Activated CD4-positive, alpha-beta memory T cell treated with anti-CD3 and anti-CD28 coated beads for 36 hours (primary cell): ENCODE measurements at places on chromosomes 13 and 19. TPM values are rescaled to one million over a fixed set of nuclear protein-coding genes. Genes with fewer than 3 reads are reported as not detected.

The FAM124A gene
- total RNA-seq = 0.24 TPM

The SLC8A2 gene
- total RNA-seq = not detected

The ZSCAN1 gene
- not detected for total RNA-seq

The FUT6 gene
- total RNA-seq = not detected

The LILRB4 gene
- total RNA-seq = not detected

The DDX39A gene
- 204 TPM for total RNA-seq

The CADM4 gene
- 0.57 TPM for total RNA-seq

The ZNF574 gene
- total RNA-seq = 13.2 TPM

The IZUMO2 gene
- total RNA-seq = not detected

The GIPR gene
- total RNA-seq = 8.3 TPM

The OR10H1 gene
- total RNA-seq = not detected

The TEX29 gene
- 0.39 TPM for total RNA-seq

The RFXANK gene
- 78.1 TPM for total RNA-seq

The ZNF787 gene
- 25.5 TPM for total RNA-seq

The CD79A gene
- total RNA-seq = 1.5 TPM

The LILRA2 gene
- not detected for total RNA-seq

The DIAPH3 gene
- 31.9 TPM for total RNA-seq

GRCh38 chr13:59946944-59947343, 216.8 kb downstream of the DIAPH3 start:
- DNase-seq = no peak

DNA sequence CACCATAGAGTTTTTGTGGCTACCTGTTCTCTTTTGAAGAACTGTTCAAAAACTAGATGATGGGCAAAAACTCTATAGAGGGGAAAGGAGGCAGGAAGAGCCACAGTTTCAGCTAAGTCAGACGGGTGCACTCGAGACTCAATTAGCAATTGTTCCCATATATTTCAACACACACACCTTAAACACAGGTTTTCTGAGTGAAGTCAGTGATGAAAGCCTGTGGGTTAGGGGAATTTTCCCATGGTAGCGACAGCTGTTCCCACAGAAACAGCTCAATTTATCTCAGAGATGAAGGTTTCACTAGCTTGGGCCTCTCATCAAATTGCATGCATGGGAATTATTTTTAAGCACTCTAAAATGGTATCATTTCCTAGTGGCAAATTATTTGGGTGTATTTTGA, 143.4 kb downstream of the ZIC5 start:
- no peak for DNase-seq

DNA sequence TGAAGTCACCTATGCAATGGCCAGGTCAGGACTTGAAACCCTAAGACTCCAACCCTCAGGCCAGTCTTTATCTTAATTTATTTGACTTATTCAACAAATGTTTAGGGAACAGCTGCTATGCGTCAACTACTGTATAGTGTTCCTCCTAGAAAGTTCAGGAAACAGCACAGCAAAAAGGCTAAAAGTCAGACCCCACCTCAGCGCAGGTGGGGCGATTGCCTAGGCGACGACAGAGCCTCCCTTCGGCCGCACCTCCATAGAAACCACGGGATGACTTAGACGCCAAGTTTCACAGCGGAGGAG, 502 bp downstream of the VRK3 start:
- no peak for DNase-seq

GRCh38 chr19:18205200-18205892, 1.5 kb upstream of the RAB3A start:
- DNase-seq = peak; percentile 77

DNA sequence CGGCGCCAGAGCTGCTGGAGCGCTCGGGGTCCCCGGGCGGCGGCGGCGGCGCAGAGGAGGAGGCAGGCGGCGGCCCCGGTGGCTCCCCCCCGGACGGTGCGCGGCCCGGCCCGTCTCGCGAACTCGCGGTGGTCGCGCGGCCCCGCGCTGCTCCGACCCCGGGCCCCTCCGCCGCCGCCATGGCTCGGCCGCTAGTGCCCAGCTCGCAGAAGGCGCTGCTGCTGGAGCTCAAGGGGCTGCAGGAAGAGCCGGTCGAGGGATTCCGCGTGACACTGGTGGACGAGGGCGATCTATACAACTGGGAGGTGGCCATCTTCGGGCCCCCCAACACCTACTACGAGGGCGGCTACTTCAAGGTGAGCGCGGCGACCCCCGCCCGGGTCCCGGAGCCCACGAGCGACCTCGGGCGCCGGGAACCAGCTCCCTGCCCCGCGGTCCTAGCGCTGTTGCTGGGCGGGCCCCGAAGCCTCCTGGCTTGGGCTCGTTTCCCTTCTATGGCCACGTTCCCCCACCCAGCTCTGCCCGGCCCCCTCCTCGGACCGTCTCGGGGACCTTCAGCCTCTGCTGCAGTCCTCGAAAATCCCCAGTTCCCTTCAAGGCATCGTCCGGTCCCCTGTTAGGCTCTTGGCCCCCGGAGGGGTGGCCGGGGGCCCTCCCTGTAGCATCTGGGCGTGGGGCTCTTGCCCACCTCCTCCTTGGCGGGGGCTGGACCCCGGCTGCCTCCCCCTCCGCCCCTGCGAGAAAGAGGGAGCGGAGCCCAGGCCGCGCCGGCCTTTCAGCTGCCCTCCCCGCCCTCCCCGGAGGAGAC, at the start of gene CDC34:
Gene CDC34 (plus strand): TSS at position 8 of the 808 bp plus-strand sequence. CDS start 172 bp downstream, at position 180.
- no peak for DNase-seq

- no peak for DNase-seq
These were observed 157.4 kb downstream of the TNFSF13B start for GRCh38 chr13:108426893-108427292.

GRCh38 chr19:51794885-51795490, at the start of gene FPR3:
Gene FPR3 (plus strand): TSS chr19:51795157. CDS start chr19:51823749, 28,592 bp downstream.
- no peak for DNase-seq

DNA sequence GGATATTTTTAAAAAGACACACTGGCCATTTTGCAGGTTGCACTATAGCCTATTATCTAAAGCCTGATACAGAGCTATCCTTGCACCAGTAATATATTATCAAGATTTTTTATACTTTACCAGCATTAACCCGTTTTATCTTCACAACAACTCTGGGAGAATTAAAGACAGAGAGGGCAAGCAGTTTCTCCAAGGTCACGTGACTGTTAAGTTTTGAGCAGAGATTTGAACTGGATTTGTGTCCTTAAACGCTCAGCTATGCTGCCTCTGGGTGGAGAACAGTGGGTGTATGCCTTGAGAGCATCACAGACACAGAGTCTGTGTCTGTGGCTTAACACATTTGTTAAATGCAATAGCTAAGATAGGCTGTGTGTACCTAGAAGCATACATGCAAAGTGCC, 147.2 kb downstream of the MYO16 start:
- no peak for DNase-seq

DNA sequence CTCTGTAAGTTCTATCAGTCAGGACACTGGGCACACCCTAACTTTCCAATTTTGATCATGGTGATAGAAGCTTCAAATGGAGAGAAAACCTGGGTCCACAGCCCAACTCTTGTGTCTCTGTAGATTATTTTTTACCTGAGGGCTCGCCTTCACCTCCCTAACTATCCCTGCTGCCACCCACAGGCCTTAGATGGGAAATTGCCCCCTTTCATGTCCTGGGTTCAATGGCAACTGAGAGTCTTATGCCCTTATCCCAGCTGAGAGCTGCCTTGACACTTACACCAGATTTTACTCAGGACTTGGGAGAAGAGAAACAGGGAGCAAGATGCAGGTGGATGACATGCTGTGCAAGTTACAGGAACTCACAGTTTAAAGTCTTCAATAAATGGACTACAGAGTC, 81.7 kb downstream of the RAP2A start:
- no peak for DNase-seq

GRCh38 chr13:52377898-52378297, 28.1 kb downstream of the THSD1 start:
- no peak for DNase-seq

- DNase-seq = no peak
These were observed 44.8 kb downstream of the C13orf42 start for GRCh38 chr13:51066091-51066831.

DNA sequence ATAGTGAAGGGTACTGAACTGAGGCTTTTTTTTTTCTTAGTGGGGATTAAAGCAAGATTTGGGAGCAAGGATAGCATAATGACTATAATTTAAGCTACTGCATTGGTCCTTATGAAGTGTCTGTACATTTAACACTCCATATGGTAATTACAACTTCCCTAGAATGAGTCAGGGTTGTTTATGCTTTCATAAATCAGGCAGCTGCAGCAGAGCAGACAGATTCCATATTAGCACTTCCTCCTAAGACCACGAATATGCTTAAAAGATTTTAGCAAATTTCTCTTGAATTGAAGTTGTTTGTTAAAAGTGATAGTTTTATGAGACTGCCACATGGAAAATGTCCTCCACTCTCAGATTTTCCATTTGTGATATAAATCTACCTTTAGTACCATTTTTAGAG, 401.1 kb upstream of the SPRY2 start:
- DNase-seq = no peak

DNA sequence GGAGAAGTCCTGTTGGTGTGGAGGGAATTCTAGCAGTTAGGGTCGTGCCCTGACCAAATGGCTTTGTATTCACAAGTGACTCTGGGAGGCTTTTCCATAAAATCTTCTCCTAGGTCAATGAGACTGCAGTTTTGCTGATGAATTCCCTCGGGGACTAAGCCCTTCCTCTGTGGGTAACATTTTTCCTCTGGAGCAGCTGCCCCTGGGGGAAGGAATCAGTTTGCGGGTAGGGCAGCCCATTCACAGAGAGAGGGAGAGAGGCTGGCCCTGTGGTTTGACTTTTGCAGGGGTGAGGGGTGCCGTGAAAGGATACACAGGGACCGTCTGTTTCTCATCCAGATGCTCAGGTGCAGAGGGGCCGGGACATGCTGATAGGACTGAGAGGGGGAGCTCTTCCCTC, 67.3 kb downstream of the ERICH6B start:
- DNase-seq = no peak

- DNase-seq = no peak
These were observed 11.8 kb upstream of the CEACAM4 start for GRCh38 chr19:41638641-41639081.

GRCh38 chr13:113817860-113818691, 45.8 kb downstream of the GAS6 start:
- no peak for DNase-seq

- DNase-seq = no peak
These were observed 1.5 kb downstream of the CD22 start for GRCh38 chr19:35330475-35330874.

DNA sequence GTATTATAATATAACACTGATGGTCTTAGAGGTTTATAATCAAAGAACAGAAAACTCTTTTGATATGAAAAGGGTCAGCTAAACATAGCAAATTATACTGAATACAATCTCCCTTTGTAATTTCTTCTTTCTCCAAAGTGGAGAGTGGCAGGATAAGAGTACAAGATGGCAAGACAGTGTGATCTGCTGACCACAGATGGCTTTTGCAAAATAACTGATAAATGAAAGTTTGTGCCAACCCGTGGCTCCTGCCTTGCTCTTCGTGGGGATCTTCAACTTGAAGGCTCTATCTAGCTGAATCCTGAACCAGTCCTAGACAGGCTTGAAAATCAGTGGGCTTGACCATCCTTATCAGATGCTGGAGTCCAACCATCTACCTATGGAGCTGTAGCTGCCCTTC, 185.7 kb downstream of the VWA8 start:
- no peak for DNase-seq

- DNase-seq = no peak
These were observed 30.7 kb downstream of the CEACAM1 start for GRCh38 chr19:42497492-42498168.

GRCh38 chr19:58024661-58025060, 9.2 kb upstream of the ZSCAN1 start:
- DNase-seq = no peak

DNA sequence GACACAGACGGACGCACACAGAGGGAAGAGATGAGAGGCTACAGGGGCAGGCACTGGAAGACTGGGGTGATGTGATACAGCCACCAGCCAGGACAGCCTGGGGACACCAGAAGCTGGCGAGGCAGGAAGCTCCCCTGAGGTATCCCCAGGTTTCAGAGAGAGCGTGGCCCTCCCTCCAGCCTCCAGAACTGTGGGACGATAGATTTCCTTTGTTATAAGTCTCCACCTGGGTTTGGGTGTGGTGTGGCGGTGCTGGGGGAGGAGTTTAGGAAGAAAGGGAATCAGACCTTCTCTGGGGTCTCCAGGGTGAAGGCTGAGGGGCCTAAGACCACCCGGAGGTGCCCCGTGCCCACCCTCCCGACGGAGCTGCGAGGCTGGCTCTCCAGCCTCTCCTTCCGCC, 2.7 kb upstream of the ASPDH start:
- no peak for DNase-seq

DNA sequence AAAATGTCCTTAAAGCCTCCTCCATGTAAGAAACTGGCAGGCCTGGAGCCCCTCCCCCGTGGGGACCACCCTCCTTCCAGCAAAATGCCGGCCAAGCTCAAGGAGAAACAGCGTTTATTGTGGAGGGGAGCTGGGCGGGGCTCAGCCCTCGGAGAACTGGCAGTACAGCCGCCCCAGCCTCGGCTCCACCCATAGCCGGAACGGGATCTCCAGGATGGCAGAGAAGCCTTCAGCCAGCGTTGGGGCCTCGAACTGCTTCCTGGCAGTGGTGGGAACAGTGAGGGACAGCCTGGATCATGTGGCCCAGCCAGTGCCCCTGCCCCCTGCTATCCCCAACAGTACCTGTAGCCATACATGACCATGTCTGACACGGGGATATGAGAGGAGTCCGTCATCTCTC, 6.3 kb downstream of the PNKP start:
- DNase-seq = no peak

DNA sequence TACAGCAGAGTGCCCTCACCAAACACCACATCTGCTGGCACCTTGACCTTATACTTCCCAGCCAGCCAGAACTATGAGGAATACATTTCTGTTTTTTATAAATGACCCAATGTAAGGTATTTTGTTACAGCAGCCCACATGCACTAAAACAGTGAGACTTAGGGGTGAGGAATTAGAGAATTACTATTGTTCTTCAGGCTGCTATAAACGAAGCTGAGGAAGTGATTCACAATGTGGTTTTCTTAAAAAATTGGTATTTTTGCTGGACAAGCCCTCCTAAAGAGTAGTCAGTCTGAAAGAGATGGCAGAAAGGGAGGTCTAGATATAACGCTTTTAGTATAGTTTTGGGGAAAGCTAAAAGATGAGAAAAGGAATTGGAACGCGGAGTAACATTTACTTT, 101.0 kb downstream of the SLITRK6 start:
- no peak for DNase-seq

DNA sequence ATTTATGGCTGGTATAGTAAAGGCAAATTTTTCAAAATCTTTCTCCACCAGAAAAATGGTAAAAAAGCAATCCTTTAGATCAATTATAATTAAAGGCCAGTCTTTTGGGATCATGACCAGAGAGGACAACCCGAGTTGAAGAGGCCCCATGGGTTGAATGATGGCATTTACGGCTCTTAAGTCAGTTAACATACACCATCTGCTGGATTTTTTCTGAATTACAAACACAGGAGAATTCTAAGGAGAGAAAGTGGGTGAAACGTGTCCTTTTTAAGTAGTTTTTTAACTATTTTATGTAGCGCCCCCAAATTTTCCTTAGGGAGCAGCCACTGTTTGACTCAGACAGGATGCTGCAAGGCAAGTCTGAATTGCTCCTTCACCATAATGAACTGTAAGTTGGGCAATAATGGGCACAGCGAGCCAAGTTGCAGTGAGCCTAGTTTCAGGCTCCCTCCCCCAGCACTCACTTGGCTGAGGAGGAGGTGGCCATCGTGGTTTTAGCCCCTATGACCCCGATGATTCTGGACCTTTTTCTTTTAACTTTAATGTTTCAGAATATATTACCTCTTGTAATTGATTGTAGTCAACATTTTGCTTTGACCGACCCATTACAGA, 13.6 kb upstream of the ZNF611 start:
- DNase-seq = no peak
